Activated CD8-positive, alpha-beta T cell treated with anti-CD3 and anti-CD28 coated beads, Interleukin-2, amount 10 ng/mL, durations not matched to agents 7 days and 5 days (primary cell): ENCODE measurements at places on chromosomes 5 and 9. TPM values are rescaled to one million over a fixed set of nuclear protein-coding genes. Genes with fewer than 3 reads are reported as not detected.

The WNK2 gene
- total RNA-seq: not detected

The HCN1 gene
- total RNA-seq: not detected

The PRLR gene
- total RNA-seq: not detected

The SLC9A3 gene
- total RNA-seq: 1.6 TPM

The CBY3 gene
- total RNA-seq: not detected

The LHX6 gene
- total RNA-seq: not detected

The CYLC2 gene
- not detected for total RNA-seq

The BTNL8 gene
- not detected for total RNA-seq

The CCL27 gene
- not detected for total RNA-seq

DNA sequence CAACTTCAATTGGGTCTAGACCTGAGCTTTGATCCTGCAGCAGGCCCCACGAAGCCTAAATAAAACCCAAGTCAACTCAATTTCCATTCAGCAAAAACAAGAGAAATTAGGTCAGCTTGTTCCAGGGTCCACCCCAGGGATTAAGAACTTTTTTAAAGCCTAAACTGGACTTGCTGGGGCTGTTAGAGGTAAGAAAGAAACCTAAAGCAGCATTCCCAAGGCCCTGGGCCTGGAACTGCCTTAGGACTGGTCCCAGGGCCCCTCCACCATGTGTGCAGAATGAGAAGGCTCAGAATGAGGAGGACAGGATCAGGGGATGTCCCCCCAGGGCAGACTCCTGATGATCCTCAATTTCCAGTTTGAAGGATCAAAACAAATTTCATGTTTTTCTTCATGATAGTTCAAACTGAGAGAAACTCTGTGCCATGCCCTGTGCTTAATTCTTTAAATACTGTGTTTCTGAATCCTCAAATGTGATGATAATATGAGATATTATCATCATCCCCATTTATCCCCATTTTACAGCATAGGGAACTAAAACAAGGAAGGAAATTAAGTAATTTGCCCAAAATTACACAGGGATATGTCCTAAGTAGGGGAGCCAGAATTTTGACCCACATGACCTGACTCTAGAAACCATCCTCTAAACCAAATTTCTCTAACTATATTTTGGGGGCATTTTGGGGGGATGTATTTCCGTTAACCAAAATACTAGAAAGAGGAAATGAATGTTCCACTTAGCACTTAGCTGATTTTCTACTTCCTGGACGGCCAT is 64.5 kb downstream of the DENND1A start:
- DNase-seq: no peak
- H3K27ac ChIP-seq: no peak overlapping the region
- peaks cover 36% of the 10 kb centered on the region for H3K4me1 ChIP-seq
- no peaks in the 10 kb centered on the region for H3K27me3 ChIP-seq

GRCh38 chr5:80308526-80308925 is 11.3 kb upstream of the SPZ1 start:
- no peak for DNase-seq
- H3K36me3 ChIP-seq: no peaks in the 10 kb centered on the region
- H3K27me3 ChIP-seq: peaks cover 6% of the 10 kb centered on the region
- H3K4me3 ChIP-seq: no peak overlapping the region
- no peak overlapping the region for H3K27ac ChIP-seq

GRCh38 chr5:115194676-115195075 is 25.0 kb upstream of the TRIM36 start:
- DNase-seq: no peak
- H3K4me3 ChIP-seq: no peak overlapping the region
- H3K27ac ChIP-seq: no peak overlapping the region
- H3K36me3 ChIP-seq: no peaks in the 10 kb centered on the region
- peaks cover 8% of the 10 kb centered on the region for H3K27me3 ChIP-seq

DNA sequence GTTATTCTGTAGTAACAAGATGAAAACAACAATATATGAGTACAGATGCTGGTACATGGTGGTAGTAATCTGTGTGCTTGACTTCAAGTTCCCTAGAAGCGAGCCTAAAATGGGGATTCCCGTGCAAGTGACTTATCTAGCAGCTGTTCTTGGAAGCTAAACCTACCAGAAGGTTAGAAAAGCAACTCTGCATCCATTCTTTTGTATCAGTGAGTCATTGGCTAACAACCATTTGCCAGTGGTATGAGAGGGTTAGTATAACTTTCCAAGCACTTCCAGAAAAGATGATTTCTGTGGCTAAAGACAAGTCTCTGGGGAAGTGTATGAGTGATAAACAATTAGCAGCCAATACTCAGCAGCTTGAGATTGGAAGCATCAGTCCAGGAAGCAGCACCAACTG is 787.7 kb upstream of the CDH6 start:
- no peaks in the 10 kb centered on the region for H3K36me3 ChIP-seq
- no peak overlapping the region for H3K27ac ChIP-seq
- H3K4me3 ChIP-seq: no peak overlapping the region
- H3K4me1 ChIP-seq: no peaks in the 10 kb centered on the region

DNA sequence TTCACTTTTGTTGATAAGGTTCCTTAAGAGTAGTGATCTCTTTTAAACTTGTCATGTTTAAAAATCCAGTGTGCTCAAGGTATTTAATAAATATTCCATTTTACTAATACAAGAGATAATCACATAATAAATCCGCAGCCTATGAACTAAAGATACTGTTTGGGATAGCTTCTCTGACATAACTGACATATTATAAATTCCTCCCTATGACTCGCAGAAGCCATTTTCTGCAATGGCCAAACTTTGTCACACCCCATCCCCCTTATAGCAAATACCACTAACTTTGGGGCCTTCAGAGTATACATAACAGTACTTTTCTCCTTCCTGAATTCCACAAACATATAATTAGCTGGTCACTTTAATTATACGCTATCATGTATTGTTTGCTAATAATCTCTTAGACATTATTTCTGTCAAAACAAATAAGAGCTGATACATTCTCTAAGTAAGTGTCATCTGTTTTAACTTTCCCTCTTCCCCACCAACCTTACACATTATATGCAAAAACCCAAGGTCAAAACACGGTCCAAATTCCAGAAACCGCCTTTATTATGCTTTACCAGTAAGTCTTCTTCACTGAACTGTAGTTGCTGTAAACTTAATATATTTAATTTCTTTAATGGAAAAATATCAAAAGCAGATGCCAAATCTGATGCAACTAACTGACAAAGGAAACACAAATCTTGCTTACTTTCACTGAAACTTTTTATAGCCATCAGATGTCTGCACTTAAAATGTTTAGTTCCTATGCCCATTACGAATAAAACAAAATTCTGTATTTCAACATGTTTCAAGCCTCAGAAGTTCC is 971 bp downstream of the TMEM267 start:
- H3K4me1 ChIP-seq: peaks cover 38% of the 10 kb centered on the region
- peaks cover 13% of the 10 kb centered on the region for H3K36me3 ChIP-seq
- H3K27ac ChIP-seq: peak overlapping the region; percentile 100
- no peaks in the 10 kb centered on the region for H3K27me3 ChIP-seq
- DNase-seq: no peak

DNA sequence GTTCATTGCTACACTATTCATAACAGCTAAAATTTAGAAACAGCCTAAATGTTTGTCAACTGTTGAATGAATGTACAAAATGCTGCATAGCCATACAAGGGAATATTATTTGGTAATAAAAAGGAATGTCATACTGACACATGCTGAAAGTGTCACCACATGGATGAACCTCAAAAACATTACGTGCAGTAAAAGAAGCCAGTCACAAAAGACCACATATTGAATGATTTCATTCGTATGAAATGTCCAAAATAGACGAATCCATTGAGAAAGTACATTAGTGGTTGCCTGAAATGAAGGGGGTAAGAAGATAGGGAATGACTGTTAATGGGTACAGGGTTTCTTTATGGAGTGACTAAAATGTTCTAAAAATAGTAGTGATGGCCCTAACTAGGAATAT is 11.6 kb upstream of the ECM2 start:
- no peak overlapping the region for H3K4me3 ChIP-seq
- peaks cover 6% of the 10 kb centered on the region for H3K36me3 ChIP-seq
- H3K27ac ChIP-seq: no peak overlapping the region
- no peaks in the 10 kb centered on the region for H3K4me1 ChIP-seq

DNA sequence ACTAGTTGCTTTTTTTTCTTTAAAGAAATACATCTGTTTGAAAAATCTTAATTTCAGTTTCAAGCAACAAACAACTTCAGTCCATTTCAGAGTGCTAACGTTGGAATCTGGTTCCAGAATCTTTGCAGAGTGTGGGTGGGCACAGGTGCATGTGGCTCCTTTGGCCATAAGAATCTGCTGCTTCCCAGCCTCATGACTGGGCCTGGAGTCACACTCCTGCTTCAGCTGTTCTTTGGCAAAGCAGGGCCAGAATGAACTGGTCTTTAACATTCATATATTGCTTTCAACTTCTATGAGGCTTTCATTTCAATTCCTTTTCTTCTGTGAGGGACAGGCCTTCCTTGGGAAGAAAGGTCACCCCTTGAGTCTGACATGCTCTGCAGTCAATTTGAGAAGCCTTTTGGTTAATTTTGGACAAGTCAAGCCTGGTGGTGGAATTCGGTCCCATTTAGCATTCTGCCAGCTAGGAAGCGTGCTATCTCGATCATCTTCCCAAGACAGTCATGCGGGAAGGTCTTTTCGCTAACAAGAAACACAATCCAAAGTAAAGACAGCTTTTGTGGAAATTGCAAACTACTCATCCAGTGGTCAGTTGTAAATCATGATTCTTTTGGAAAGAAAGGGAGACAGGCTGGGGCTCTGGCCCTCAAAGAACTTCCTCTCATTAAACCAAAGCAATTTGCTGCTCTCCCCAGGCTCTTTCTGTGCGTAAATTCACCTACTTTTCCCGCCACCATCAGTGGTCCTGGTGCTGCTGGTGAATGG is 55.2 kb downstream of the SLC1A3 start:
- no peaks in the 10 kb centered on the region for H3K36me3 ChIP-seq
- no peak overlapping the region for H3K27ac ChIP-seq
- peaks cover 14% of the 10 kb centered on the region for H3K27me3 ChIP-seq
- no peak for DNase-seq

DNA sequence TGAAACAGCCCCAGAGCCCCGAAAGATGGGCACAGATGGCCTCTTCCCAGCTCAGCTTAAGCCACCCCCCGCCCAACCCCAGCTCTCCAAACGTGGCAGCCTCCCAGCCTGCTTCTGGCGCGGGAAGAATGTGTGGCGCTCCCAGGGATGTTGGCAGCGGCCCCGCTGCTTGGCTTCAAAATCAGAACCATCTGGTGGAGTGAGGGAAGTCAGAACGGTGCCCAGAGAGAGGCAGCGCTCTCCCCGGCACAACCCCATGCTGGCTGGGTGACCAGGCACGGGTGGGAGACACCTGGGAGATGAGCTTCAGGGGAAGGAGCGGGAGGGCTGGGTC is 72.7 kb upstream of the ORM1 start:
- no peak for DNase-seq
- no peaks in the 10 kb centered on the region for H3K4me1 ChIP-seq
- H3K27ac ChIP-seq: no peak overlapping the region
- no peaks in the 10 kb centered on the region for H3K36me3 ChIP-seq

- H3K27me3 ChIP-seq: no peaks in the 10 kb centered on the region
- no peaks in the 10 kb centered on the region for H3K4me1 ChIP-seq
- H3K27ac ChIP-seq: no peak overlapping the region
- H3K36me3 ChIP-seq: no peaks in the 10 kb centered on the region
- no peak overlapping the region for H3K4me3 ChIP-seq
These were observed 59.8 kb downstream of the ARHGEF37 start for GRCh38 chr5:149641000-149641576.

GRCh38 chr9:108722396-108722795 is 133.4 kb downstream of the ACTL7B start:
- H3K4me1 ChIP-seq: no peaks in the 10 kb centered on the region
- H3K4me3 ChIP-seq: no peak overlapping the region
- no peaks in the 10 kb centered on the region for H3K36me3 ChIP-seq
- DNase-seq: no peak

DNA sequence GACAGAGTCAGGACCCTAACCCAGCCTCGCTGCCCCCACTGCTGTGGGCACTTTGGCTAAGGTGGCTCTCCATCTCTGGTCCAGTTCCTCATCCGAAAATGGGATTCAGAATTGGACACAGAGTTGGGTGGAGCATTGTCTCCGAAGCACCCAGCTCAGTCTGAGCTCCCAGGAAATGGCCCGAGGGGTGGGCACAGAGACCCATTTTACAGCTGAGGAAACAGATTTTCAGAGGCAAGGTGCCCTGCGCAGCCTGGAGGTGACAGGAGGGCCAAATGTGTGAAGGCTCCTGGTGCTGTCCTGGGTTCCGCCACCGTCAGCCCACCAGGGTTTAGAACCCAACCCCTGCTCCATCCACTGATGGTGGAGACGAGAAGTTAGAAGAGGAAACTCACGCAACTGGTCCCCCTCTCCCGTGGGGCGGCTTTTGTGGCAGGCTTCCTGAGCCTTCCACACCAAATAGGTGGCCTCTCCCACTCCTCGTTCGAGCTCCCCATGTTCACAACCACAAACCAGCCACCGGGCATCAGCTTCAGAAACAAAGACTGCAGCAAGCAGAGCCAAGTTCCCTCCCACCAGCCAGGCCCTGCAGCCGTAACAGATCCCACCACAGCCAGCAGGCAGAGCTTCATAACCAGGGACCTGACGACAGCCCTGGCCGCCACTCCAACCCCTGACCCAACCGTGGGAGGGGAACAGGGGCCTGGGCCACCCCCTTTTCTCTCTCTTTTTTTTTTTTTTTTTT is 90.9 kb upstream of the LMX1B start:
- no peak overlapping the region for H3K27ac ChIP-seq
- H3K4me3 ChIP-seq: no peak overlapping the region
- H3K4me1 ChIP-seq: peaks cover 27% of the 10 kb centered on the region
- peaks cover 35% of the 10 kb centered on the region for H3K27me3 ChIP-seq
- H3K36me3 ChIP-seq: no peaks in the 10 kb centered on the region

DNA sequence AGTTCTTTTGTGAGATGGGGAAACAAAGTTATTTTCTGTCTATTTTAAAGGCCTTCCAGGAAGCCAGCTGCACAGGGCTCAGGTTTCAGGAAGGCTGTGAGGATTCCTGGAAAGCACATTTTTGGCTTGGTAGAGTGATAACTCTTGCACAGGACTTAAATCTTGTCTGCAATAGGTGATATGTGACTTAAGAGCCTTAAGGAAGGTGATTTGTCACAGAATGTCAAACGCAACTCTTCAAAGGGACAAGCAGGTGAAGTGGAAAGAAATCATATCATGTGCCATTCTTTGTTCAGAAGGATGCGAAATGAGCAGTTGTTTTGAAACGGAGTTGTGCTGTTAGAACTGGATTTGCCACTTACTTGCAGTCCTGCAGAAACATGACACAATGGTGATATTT is 459.3 kb downstream of the MAT2B start:
- H3K27ac ChIP-seq: no peak overlapping the region
- no peaks in the 10 kb centered on the region for H3K4me1 ChIP-seq
- H3K36me3 ChIP-seq: no peaks in the 10 kb centered on the region
- H3K27me3 ChIP-seq: no peaks in the 10 kb centered on the region
- H3K4me3 ChIP-seq: no peak overlapping the region

DNA sequence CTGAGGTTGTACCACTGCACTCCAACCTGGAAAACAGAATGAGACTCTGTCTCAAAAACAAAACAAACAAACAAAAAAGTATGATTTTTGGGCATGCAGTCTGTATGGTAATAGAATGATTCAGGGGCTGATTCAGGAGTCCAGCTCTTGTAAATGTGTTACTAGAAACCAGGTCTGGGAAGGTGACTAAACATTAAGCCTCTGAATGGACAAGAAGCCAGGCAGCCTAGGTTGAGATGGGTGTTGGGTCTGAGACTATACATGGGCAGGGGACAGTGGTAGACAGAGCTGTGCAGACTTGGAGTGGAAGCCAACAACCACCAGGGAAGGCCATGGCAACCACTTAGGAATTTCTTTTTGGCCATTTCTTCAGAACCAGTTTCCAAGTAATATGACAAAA is 64.9 kb upstream of the TLE1 start:
- H3K27ac ChIP-seq: no peak overlapping the region
- DNase-seq: no peak
- no peaks in the 10 kb centered on the region for H3K27me3 ChIP-seq
- H3K4me1 ChIP-seq: no peaks in the 10 kb centered on the region
- no peaks in the 10 kb centered on the region for H3K36me3 ChIP-seq
